ENCODE measurements at places on chromosomes 11 and 22. TPM values are rescaled to one million over a fixed set of nuclear protein-coding genes. Genes with fewer than 3 reads are reported as not detected.

Gene CD3D
- total RNA-seq: not detected

Gene MYO18B
- under 0.01 TPM for total RNA-seq

Gene PACSIN3
- total RNA-seq: 39.3 TPM

Gene STK33
- 2.9 TPM for total RNA-seq

Gene GRK3
- 1.6 TPM for total RNA-seq

Gene SPTBN2
- total RNA-seq: 1.3 TPM

Gene OR51B5
- total RNA-seq: 0.32 TPM

Gene RFPL1
- total RNA-seq: not detected

Gene CNGA4
- 0.43 TPM for total RNA-seq

Gene FAU
- 279 TPM for total RNA-seq

Gene FXYD6
- not detected for total RNA-seq

Gene OR8J1
- total RNA-seq: not detected

Gene SHISA8
- not detected for total RNA-seq

Gene LYVE1
- total RNA-seq: under 0.01 TPM

Gene YPEL1
- total RNA-seq: under 0.01 TPM

Gene CCDC15
- total RNA-seq: 2.6 TPM

Gene SCGB2A2
- total RNA-seq: not detected

Gene SIK2
- total RNA-seq: 8.1 TPM

Gene SAA1
- 0.43 TPM for total RNA-seq

Gene MS4A14
- not detected for total RNA-seq

Gene UNC93B1
- 17.7 TPM for total RNA-seq

Gene RBFOX2
- 174 TPM for total RNA-seq

Gene PPP1R14B
- 175 TPM for total RNA-seq

Gene BLID
- 6.0 TPM for total RNA-seq

Gene VSTM5
- total RNA-seq: 0.97 TPM

Gene BATF2
- total RNA-seq: 1.3 TPM

Gene P4HA3
- 2.6 TPM for total RNA-seq

Gene ART5
- not detected for total RNA-seq

Gene SMIM35
- not detected for total RNA-seq

Gene CCDC81
- 26.8 TPM for total RNA-seq

Gene FIBIN
- 26.4 TPM for total RNA-seq

Gene MMP3
- total RNA-seq: 39.7 TPM

Gene TRIM49
- not detected for total RNA-seq

Gene FBLN1
- total RNA-seq: 256 TPM

Gene DKK3
- total RNA-seq: 316 TPM

Gene ISX
- total RNA-seq: not detected

Gene SOX10
- total RNA-seq: not detected

Gene TTC36
- total RNA-seq: 0.97 TPM

Gene OR11H1
- not detected for total RNA-seq

Gene BEST1
- 3.2 TPM for total RNA-seq

Gene P2RY6
- total RNA-seq: 0.32 TPM

Gene FJX1
- 89.8 TPM for total RNA-seq

Gene IRAG1
- 66.0 TPM for total RNA-seq

Gene TIGD3
- total RNA-seq: under 0.01 TPM

Gene OR4D5
- not detected for total RNA-seq

Gene FADD
- 49.7 TPM for total RNA-seq

Gene RBMXL2
- not detected for total RNA-seq

Gene P2RX6
- 3.5 TPM for total RNA-seq

Gene DEFB131B
- total RNA-seq: not detected

Gene NTM
- total RNA-seq: 7.3 TPM

Gene RAG1
- total RNA-seq: 0.32 TPM

Gene SIAE
- total RNA-seq: 9.5 TPM
